Cerebellar cortex (tissue), 1 donor: ENCODE measurements at places on chromosomes 5 and 9.

DNA sequence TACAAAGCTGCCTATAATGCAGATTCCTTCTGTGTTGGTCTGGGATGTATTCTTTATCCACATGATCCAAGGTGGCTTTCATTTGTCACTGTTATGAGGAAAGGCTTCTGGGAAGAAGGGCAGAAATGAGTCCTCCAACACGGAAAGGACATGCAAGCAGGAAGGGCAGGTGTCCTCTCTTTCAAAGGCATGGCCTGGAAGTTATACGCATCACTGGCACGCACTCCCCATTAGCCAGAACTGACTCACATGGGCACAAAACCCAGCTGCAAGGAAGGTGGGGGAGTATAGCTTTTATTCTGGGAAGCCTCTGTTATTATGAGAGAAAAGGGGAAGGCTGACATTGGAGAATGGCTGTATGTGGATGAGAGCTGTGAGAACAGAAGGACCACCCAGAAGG lies 141.3 kb upstream of the ZNF618 start:
- DNase-seq = no peak

DNA sequence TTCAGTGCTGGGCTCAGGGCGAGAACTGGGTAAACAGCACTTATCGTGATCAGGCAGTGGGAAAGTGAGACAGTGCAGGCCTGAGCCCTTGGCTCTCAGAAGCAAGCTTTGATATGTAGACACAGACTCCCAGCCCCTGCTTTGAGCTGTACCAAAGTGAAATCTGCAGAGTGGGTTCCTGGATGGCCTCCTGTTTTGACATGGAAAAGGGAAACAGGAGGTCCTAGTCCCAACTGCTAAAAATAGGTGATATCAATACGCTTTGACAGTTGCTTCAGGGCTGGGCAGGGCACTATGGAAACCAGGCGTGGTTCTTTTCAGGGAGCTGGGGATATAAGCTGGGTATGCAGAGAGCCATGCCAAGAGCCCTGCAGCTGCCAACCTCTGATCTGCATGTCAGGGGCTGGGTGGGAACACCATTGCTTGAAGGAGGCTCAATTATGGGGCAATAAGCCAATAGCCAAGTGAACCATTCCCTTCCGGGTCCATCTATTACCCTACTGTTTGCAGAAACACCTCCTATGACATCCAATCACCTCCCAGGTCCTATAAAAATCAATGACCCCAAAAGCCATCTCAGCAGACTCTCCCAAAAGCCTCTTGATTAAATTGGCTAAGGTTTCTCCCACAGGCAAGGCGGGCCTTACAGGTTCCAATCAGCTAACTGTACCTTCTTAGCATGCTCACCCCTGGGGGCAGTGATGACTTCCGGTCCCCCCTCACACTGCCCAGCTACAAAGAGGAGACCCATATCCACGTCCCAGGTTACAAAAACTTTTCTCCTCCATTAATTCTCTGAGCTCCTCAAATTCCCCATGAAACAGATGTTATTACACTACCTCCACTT lies 45.8 kb downstream of the EPB41L4B start:
- DNase-seq = no peak

DNA sequence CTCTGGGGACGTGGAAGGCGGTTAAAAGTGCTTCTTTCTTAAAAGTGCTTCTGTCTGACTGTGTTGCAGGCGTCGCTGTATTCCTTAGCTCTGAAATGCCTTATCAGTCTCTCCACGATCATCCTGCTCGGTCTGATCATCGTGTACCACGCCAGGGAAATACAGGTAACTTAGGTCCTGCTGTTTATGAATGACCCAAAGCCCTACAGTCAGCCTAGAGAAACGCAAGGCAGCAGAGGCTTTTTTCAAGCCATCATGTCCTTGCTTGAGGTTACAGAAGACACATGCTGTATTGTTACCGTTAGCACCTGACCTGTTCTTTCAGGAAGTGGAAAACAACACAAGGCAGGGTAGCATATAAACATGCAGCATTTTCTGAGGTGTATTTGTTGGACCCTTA lies 2.0 kb downstream of the KCNN2 start:
- peak; percentile 32 for DNase-seq

- DNase-seq = no peak
Observed at GRCh38 chr5:75051217-75051751, 1.1 kb downstream of the GCNT4 start.

DNA sequence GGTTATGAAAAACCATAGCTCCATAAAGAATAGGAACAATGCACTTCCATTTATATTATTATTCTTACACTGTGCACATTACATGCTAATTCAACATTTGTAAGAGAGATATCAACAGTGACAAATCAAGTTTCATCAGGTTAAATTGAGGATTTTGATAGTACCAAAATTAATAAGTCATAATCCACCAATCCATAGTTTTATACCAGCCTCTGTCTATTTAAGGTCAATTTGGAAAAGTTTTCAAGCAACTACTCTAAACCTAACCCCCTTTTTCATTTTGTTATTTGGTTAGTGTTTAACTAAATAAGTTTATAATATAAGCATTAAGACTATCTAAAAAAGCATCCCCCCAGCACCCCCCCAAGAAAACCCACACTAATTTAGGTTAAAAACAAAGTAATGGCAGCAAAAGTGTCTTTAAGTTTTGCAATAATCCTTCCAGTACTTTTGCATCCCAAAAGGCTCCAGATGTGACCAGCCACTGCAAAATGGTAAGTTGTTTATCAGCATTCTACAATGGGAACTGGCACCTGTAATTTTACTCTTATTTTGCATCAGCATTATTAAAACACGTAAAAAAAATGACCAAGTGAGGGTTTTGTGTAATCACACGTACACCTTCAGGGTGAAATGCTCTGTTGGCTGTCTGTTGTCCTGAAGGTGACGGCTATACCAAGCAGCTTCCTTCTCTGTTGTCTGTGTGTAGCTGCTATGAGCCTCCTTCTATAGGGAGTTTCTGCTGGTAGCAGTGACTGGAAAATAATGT lies 36.8 kb upstream of the SSBP2 start:
- peak; percentile 26 for DNase-seq

DNA sequence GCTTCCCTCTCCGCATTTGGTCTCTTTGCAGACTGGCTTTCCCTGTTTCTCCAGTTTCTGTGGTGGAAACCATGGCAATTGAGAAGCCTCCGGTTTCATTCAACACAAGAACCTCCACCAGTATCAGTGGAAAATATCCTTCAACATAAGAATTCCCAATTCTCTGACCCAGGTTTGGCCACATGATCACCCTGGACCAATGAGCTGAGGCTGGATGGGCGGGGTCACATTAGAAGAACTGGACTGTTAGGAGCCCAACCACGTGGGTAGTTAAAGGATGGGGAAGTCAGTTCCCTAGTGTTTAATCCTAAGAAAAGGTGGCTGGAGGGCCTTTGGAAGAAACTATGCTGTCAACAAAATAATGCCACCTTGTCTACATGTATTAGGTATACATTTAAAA lies 336.3 kb downstream of the DMRT2 start:
- no peak for DNase-seq

GRCh38 chr5:84292788-84293653 lies 91.7 kb downstream of the EDIL3 start:
- no peak for DNase-seq

- DNase-seq = peak; percentile 55
Observed at GRCh38 chr9:127979333-127980059, 1.3 kb downstream of the EEIG1 start.

GRCh38 chr9:109468927-109469326 lies 29.2 kb downstream of the PTPN3 start:
- no peak for DNase-seq

- no peak for DNase-seq
Observed at GRCh38 chr9:126296687-126297086, 29.9 kb upstream of the MVB12B start.

DNA sequence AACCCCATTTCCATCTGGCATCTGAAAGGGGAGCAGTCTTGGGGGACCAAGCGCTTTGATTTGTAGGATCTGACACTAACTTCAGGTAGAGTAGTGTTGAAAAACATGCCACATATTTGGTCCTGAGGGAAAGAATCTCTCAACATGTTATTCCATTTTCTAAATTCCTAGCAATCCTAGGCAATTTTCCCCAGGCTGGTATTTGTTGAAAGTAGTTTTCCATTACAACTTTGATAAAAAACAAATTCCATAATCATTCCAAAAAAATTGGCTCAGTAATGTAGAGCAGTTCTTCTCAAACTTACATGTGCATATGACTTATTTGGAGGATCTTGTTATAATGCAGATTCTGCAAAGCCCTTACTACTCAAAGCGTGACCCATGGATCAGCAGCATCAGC lies 477.9 kb downstream of the ACTL7B start:
- DNase-seq = no peak

DNA sequence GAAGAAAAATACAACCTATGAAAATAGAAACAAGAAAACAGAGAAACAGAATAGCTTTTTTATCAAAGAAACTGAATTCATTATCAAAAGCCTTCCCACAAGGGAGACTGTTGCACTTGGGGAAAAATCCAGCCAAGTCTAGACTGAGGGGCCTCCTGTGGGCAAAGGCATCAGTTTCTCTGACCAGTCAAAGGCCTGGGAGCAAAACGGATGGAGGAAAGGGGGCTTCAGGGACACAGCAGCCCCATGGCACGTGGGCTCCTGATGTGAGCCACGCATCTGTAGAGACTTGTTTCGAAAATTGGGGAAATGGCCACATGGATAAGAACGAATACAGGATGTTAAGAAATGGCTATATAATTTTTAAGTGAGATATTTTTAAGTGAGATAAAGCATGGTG lies 21.1 kb downstream of the ZDHHC11B start:
- DNase-seq = no peak

- DNase-seq = no peak
Observed at GRCh38 chr9:17137566-17137965, 2.7 kb downstream of the CNTLN start.

GRCh38 chr9:9746826-9747225 lies 866.0 kb downstream of the PTPRD start:
- no peak for DNase-seq

- DNase-seq = no peak
Observed at GRCh38 chr9:76619197-76619596, 145.0 kb upstream of the PCA3 start.

- no peak for DNase-seq
Observed at GRCh38 chr9:27210588-27210987, 86.4 kb downstream of the EQTN start.

DNA sequence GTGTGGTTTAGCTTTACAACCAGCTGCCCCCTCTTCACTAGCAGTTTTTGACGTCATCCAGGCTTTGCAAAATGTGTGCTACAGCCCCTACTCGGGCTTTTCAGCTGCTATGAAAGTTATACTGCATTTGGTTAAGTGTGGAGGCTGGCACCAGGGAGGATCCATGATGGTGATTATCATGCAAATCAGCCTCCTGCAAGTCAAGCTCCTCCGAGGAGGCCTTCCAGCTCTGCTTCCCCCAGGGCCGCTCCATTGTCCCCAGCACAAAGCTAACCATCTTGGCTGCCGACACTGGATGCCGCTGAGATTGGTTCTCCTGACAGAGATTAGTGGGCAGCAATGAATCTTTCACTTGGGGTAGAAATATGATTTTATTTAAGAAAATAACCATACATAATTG lies 159.6 kb downstream of the NR2F1-AS1 start:
- no peak for DNase-seq

- peak; percentile 62 for DNase-seq
Observed at GRCh38 chr9:5800969-5801738, 31.8 kb downstream of the ERMP1 start.

GRCh38 chr9:125295657-125296056 lies 34.0 kb downstream of the GAPVD1 start:
- no peak for DNase-seq

- DNase-seq = no peak
Observed at GRCh38 chr5:95936812-95937397, 24.7 kb downstream of the ELL2 start.

- DNase-seq = no peak
Observed at GRCh38 chr5:16119790-16120189, 59.8 kb downstream of the MARCHF11 start.

DNA sequence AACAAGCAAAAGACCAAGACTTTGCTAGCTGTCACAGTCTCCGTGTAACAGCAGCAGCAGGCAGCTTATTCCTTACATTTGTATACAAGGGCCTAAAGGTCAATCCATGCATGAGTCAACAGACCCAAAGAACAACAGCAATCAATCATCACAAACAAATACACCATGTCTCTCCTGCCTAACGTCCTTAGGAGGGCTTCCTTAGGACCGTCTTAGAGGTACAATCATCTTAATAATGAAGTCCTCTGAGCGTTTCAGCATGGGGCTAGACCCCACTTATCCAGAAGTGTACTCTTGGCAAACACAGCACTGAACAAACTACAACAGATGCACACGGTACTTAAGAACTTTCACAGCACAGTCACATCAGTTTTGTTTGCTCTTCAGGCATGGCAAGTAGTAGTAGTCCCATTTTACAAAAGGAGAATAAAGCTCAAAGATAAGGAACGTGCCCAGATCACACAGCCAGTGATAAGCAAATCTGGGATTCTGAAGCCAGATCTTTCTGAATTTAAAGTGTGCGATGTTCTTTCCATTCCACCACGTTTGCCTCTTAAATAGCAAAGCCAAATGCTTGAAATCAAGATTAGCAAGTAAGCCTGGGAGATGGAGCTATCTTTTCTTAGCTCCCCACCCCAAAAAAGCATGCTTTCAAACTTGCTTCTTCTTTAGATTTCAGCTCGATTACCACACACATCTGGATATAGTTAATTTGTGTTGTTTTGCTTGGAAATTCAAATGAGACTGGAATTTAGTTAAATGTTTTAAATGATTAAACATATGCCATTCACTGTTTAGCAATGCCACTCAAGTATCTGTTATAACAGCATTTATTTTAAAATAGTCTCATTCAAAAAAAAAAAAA lies 24.2 kb downstream of the PSMB7 start:
- no peak for DNase-seq

GRCh38 chr9:133888048-133888808 lies 103.9 kb downstream of the VAV2 start:
- DNase-seq = no peak

GRCh38 chr5:52864371-52864770 lies 76.7 kb downstream of the ITGA1 start:
- DNase-seq = no peak

DNA sequence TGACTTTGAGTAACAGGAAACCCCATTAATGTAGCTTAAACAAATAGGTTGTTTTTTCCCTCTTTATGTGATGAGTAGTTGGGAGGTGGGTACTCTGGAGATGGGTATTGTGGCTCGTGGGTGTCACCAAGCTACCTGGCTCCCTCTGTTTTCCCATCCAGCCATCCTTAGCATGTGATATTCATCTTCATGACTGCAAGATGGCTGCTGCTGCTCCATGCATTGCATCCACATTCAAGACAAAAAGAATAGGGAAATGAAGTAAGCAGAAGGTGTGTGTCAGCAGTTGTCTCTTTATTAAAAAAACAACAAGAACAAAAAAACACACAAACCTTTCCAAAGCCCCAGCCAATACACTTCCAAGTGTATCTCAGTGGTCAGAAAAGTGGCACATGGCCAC lies 6.5 kb upstream of the ARHGAP26 start:
- DNase-seq = no peak

GRCh38 chr5:151931260-151931659 lies 6.6 kb upstream of the GLRA1 start:
- DNase-seq = no peak
